ENCODE measurements at places on chromosomes 3 and 15. TPM values are rescaled to one million over a fixed set of nuclear protein-coding genes. Genes with fewer than 3 reads are reported as not detected.

DNA sequence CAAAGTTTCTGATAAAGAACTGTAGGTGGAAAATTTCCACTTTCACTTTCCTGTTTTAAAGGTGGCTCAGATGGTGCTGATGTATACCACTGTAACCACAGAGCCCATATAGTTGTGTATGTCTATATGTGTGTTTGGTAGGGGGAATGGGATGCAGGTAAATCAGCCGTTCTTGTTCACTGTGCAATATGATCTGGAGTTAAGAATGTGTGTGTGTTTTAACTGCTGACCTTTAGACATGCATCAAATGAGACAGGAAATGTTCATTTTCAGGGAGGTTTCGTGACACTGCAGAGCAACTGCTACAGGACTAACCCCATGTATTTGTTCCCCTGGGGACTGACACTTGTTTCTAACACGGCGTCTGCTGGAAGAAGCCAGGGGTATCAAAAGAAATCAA is 180.5 kb downstream of the TAFA4 start:
- no peak for DNase-seq

- DNase-seq = no peak
Observed at GRCh38 chr3:116050311-116050915, 394.9 kb downstream of the LSAMP start.

DNA sequence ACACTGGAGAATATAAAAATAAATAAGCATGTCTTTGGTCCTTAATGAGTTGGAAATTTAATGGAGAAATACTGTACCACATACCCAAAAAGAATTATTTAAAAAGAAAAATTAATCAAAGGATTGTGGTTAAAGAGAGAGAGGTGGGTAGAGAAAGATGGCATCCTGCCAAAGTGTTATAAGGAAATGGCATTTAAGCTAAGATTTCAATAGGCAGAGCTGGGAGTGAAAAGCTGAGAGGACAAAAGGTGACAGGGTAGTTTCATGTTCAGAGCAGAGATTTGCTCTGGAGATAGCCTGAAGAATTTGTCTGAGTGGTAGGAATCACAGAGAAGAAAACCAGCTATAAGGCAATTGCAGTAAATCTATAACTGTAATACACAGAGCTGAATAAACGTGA is 181.0 kb downstream of the SI start:
- peak; percentile 41 for DNase-seq

DNA sequence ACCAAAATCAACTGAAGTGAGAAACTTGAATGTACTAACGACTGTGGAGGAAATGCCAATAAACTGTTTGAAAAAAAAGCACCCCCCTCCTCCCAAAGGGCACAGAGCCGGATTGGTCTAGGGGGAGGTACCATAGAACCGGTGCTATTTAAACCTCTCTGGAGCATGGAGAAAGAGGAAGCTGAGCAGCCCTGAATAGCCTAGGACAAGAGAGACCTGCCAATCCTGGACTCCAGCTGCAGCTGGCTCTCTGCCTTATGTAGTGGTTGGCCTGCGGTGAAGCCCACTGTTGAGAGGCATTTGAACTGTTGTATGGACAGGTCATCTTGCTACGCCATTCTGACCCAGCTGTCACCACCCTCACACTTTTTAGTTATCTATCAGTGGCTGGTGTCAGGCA is 1.5 kb upstream of the SH3GL3 start:
- DNase-seq = no peak

- DNase-seq = no peak
Observed at GRCh38 chr15:52338058-52338457, 42.5 kb upstream of the MYO5C start.

- DNase-seq = peak; percentile 45
Observed at GRCh38 chr3:156630081-156630772, 44.2 kb upstream of the TIPARP start.

DNA sequence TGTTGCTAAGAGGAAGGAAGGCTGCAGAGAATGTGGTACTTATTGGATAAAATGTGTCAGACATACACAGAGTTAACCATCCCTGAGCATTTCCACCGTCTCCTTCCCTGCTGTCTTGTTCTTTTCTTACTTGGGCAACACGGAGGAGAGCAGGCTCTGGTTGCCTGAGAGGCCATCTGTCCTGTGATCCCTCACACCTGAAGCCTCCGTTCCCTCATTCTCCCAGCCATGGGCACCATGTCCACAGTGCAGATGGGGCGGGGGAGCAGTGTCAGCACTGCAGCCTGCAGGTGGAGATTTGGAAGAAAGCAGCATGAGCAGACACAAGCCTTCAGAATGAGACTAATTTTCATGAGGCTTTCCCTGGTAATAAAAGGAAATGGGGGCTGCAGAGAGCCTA is 133.7 kb downstream of the CHCHD6 start:
- DNase-seq = no peak

DNA sequence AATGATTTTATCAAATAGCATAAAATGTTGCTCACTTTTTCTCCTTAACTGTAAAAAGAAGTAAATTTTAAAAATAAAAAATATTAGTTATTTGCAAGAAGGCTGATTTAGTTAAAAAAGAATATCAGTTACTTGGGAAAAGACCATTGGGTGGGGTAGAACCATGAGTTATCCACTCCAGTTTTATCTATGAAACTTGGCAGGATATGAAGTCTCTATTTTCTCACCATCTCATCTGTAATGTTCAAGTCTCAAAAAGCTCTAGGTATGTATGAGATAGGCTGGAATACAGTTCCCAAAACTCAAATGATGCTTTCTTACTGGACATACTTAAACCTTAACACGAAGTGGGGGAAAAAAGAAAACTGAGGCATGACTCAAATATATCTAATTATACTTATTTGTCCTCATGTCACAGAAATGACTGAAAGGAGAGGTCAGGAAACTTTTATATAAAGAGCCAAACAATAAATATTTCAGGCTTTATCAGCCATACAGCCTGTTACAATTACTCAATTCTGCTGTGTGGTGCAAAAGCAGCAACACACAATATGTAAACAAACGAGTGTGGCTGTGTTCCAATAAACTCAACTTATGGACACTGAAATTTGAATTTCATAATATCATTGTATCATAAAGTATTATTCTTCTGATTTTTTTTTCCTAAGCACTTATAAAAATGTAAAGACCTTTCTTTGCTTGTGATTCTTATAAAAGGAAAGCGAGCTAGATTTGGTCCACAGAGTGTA is 131.8 kb downstream of the TBL1XR1 start:
- no peak for DNase-seq

Gene INKA1
- total RNA-seq = not detected

GRCh38 chr3:125478326-125478725 is 41.7 kb downstream of the SNX4 start:
- no peak for DNase-seq

Gene XCR1
- total RNA-seq = not detected

DNA sequence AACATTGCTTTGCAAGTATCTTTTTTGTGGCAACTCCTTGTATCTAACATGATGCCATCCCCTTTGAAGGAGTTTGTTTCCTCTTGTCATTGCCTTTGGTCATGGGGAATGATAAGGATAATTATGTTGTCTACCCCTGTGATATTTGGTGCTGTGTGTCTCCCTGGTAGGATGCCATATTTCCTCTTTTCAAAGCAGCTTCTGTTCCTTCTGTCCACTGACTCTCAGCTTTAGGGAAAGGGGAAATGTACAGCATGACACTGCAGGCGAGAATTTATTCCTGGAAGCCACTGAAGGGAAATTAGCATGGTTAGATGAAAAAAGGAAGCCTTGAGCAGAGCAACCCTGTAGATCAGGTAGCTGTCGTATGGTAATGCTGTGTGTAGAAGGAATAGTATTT is 576.7 kb downstream of the CADM2 start:
- DNase-seq = no peak

DNA sequence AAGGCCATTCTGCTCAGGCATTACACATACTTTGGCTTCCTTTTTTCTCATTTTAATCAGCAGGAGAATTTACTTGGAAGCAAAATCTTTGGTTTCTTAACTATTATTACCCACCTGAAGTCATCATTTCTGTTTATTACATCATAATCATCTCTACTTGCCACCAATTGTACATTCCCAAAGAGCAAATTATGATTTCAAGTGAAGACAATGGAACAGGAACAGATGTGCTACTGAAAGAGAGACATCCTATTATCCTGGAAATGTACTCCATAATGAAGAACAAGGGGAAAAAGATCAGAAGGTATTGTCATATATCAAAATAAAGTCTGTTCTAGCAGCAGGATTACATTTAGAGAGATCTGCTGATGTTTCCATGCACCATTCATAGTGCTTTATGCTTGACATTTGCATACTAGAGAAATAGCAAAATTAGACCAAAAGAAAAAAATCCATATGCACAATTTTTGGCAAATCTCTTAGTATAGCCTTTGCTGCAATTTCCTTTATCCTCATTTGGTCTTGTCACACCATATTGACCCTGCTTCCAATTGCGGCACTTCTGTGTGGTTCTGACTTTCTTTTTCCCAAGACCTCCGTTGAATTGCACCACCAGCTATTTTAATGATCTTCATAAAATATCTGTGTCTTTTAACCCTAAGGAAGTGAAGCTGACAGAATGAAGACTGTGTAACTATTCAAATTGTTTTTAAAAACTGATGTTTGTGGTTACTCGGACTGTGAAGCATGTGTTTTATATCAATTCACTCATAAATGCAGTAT is 683.8 kb downstream of the ZNF385D start:
- DNase-seq = no peak

Gene CCPG1
- total RNA-seq = 54.6 TPM

- no peak for DNase-seq
Observed at GRCh38 chr3:88031642-88032077, 27.1 kb downstream of the CGGBP1 start.

- no peak for DNase-seq
Observed at GRCh38 chr3:71815340-71816067, 30.6 kb upstream of the PROK2 start.

DNA sequence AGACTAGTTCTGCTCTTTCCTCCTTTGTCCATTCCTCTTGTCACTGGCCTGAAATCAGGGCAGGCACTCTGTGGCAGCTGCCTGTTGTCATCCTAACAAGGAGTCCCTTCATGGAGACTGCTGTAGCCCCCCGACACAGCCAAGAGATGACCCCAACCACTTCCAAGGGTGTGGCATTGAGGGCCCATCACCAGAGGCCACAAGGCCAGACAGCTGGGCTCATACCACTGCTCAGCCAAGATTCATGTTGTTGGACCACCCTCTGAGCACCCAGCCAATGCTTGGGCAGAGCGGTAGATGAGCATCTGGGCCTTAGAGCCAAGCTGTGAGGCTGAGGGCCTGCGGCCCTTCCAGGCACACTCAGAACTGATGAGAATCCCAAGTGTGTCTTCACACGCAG is 85.4 kb downstream of the EPHB1 start:
- no peak for DNase-seq

DNA sequence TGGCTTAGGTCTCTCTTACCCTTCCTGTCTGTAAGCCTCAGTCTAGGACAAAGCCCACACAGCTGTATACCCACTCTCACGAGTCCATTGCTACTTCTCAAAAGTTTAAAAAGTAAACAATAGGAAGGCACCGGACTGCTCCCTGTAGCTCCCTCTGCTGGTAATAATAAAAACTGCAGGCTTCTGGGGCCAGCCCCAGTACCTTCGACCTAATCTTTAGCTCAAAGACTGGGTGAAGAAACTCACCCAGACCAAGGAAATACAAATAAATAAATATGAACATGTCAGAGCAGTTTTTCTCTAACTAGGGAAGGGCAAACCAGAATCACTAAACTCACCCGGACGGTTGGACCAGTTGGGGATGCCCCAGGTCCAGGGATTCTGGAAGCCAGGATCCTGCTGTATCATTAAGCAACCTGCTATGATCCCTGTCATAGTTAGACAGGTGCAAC is 5.0 kb downstream of the FAM219B start:
- peak; percentile 81 for DNase-seq

DNA sequence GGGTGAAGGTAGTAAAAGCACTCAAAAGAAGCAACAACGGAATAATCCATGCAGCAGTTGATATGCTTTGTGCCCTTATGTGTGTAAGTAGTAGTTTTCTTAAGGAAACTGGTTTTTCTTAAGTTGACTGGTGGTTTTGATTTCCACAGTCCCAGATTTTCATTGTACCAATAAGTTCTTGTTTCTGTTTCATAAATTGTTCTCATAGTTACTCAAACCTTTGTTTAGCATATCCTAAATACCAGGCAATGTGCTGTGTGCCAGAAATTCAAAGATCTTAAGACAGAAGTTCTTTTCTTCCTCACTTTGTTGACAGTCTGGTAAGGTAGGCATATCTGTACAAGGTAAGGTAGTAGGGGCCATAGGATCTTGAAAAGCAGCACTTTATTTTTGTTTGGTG is 40.0 kb downstream of the DNAJC13 start:
- no peak for DNase-seq

Gene STAC
- total RNA-seq = 12.0 TPM

DNA sequence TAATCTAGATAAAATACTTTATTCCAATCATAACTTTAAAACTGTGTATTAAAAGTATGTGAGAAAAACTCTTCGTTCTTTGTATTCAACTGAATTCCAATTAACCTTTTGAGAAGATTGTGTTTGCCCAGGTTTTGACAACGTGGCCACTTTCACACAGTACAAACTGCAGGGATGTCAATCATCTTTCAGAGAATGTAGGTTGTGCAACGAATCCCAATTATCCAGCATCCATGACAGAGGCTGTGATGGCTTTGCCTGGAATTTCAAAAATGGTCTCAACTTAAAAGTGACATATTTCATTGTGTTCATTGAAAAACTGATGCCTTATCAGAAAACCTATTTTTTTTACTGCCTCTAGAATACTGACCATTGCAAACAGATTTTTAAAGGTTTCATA is 615.1 kb upstream of the KCNMB2 start:
- DNase-seq = no peak

DNA sequence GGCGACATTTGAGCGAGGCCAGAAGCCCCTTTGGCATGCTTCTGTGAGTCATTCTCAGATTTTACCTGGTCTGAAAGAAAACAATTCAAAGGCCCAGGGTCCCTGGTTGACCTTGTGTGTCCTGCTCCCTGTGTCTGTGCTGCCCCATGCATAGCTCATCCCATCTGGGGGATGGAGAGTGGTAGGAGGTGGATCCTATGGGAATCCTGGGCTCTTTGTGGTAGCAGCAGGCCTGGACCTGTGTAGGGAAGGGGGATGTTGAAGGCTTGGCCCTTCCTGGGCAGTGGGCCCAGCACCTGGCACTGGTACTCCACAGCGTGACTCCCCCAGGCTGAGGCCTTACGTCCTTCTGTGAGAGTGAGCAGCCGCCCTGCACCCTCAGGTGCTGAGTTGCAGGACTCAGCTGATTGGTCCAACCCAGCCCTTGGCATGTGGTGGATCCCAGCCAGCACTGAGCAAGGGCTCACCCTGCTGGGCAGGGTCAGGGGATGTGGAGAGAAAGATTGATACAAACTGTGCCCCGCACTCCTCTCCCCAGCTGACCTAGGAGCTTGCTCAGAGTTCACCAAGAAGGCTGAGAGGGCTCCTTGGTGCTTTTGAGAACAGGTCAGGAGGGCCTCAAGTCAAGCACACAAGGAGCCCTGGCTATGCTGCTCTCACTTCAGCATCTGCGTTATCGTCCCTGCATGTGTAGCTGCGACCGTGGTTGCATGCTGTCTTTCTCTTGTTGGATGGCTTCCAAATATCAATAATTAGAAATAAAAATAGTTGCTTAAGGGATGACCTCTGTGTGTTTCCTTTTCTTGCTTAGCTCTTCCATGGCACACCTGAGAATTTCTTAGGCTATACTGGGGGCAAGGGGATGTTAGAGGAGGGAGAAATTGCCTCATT is 21.4 kb upstream of the JMJD7 start:
- DNase-seq = no peak

Gene AGBL1
- not detected for total RNA-seq

GRCh38 chr3:86733257-86733656 is 257.7 kb downstream of the VGLL3 start:
- DNase-seq = no peak
